ENCODE measurements at places on chromosomes 12 and 14.
A peak's percentile ranks its signal among the peaks of the same experiment; 100 is the strongest.

DNA sequence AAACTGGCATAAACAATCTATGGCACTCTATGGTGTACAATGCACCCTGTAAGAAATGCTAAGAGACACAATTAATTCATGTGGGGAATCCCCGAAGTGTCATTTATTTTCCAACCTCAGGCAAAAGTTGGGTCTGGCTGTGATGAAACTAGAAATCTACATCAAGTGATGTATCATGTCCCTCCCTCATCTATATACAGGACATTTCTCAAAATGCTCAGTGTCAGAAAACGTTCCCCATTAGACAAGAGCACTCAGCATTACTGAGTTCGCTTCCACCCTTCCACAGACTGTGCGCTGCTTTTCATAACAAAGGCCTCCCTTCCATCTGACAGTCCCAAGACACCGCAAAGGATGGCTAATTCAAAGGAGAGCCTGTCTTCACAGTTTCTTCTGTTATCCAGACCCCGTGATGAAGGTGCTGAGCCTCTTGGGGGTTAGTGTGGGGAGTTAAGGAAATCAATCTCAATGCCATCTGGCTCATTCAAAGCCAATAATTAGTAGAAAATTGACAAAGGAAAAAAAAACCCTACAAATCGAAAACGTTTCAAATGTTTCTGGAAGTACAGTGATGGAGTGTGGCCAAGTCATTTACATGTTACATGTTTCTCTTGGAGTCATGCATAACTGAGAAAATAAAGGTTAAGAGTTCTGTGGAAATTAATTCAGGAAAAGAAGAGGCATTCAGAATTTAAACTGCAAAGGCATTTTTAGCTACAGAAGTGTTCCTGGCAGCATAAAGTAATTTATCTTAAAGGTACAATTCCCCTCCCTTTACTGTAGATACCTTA is 7.5 kb downstream of the CCDC88C start:
- DNase-seq, result no peak

DNA sequence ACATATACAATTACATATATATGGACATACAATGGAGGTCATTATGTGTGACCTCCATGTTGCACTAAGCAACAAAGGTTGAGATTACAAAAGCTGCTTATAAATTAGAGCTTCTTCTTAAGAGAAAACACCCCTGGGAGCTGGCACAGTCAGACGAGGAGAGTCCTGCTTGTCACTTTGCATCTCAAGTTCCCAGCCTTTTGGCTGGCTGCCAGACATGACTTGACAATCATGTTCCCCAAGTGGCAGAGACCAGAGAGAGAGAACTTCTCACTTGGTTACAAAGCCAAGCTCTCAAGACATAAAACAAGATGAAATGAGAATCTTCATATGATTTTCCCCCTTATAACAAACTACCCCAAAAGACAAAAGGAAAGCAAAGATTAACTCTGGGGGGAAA is 8.5 kb upstream of the SYNJ2BP start:
- DNase-seq, result no peak

DNA sequence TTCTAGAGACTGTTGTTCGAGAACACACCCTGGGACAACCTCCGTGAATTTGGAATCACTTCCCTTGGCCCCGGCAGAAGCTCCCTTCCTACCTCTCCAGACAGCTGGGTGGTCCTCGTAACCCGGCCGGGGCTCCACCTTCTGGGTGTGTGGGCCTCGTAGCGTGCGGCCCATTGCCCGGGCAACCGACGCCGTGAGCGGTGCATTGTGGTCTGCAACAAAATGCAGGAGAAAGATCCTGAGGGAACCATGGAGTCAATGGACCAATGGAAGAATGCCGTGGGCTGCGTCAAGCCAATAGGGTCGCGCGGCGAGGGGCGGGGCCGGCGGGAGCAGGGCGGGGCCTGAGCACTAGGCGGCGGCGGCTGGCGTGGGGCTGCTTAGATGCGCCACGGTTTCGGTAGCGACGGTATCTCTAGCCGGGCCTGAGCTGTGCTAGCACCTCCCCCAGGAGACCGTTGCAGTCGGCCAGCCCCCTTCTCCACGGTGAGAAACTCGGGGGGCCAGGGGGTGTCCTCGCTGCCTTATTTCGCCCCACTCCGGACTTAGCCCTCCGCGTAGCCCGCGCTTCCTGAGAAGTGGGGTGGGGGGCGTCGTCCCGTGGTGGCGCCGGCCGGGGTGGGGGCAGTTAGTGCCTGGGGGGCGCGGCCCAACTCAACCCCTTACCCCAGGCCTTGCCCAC is at the start of gene DYNLL1:
DYNLL1 (plus strand) TSS at position 383 of the 682 bp plus-strand sequence. CDS start 309 bp downstream, outside the sequence.
- DNase-seq, result peak; percentile 97

DNA sequence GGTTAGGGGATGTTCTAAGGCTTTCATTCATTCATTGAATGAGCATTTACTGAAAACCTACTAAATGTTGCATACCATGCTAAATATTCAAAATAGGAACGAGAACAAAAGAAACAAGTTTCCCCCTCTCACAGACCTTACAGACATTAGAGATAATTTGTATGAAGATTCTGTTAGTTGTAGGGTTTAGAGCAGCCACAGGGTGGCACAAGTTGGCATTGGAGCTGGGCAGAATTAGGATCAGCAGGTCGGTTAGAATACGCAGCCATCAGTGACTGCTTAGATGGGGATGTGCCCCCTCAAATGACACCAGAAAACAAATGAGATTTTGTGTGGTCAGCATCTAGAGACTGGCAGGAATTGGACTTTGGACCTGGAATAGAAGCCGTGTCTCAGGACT is 166.3 kb upstream of the DAAM1 start:
- DNase-seq, result no peak

GRCh38 chr14:72514660-72515025 is 379.3 kb downstream of the DPF3 start:
- DNase-seq, result no peak

- DNase-seq, result no peak
Observed at GRCh38 chr12:65454115-65454787, 175.8 kb downstream of the MSRB3 start.

GRCh38 chr12:89264837-89265236 is 87.5 kb downstream of the DUSP6 start:
- DNase-seq, result no peak

DNA sequence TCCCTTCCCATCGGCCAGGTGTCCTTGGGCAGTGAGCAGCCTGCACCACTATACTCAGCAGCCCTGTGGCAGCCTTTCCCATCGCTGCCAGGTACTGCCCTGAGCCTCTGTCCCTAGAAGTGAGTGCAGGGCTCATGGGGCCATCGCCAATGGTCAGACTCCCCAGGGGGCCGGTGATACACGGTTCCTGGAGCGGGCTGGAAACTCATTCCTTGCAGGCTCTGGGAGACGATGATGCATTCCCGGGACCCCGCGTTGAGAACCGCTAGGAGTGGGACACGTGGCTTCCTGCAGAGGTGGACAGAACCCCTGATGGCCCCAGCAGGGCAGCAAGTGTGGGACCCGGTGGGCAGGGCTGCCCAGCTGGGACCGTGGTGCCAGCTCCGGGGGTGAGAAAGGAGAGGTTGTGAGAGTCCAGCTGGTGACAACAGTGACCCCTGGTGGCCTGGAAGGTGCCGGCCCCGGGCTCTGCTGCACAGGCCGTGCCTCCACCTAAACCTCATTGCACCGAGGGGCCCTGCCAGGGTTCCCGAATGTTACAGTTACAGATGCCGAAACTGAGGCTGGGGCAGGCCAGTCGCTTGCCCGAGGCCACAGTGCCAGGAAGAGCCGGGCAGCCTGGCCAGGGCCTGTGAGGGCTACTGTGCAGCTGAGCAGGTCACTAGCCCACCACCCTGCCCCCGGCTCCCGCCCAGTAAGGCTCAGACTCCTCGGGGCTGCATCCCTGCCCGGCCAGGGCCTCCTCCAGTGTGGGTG is 33.8 kb downstream of the FBRSL1 start:
- peak; percentile 69 for DNase-seq

DNA sequence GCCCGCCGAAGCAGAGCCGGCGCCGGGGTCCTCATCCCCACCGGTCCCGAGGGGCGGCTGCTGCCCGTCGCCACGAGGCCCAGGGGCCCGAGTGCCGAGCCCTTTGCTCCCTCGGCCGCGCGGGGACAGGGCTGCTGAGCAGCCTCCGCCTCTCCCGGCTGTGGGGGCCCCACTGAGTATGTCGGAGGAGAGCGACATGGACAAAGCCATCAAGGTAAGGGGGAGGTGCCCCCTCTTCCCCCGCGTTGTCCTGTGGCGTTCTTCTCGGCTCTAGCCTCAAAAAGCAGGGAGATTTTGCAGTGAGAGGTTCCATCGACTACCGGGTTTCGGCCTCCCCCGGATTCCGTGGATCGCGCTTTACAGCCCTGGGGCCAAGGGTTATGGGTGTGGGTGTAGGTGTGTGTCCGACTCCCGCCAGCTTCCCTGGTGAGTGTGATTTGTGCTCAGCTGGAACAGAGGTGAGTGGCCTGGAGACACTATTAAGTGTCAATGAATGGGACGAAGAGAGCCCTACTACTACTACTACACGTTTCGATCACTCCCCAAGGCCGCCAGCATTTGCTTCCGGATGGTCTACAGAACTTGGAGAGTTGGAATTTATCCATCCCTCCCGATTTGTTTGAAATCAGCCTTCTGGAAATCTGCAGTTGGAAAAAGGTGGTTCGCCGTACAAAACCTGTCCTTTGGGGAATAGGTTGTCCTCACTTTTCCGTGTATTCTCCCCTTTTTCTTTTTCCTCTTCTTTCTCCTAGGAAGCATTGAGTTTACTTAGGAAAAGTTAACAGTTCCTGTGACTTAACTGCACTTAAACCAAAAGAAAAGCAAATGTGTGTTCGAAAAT is 748 bp downstream of the MAPKAPK5 start:
- no peak for DNase-seq
